Activated CD4-positive, alpha-beta T cell treated with anti-CD3 and anti-CD28 coated beads, Interleukin-2, amount 50 U/mL, for 4 hours (primary cell): ENCODE measurements at places on chromosomes 6 and 20.

DNA sequence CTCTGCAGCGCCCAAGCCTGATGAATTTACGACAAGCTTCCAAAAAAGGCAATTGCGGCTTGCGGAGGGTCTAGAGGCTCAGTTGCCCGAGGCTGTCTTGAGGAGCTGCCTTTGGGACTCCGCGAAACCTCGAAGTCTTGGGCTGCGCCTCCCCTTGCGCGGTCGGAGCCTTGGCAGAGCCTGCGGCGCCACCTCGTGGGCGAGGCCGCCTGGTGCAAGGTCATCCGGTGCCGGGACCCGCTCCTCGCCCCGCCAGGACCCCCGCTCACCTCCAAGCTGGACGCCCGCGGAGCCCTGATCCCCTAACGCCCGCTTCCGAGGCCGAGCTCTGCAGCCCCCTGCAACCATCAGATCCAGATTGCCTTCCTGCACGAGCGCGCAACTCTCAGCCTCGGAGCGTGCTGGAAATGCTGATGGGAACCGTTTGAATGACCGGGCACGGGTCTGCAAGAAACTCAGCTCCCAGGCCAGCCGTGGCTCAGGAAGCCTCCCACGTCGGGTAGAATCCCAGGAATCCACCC lies 14.9 kb upstream of the FAM210B start:
- DNase-seq: no peak

GRCh38 chr6:32117461-32117860 lies 8.3 kb upstream of the TNXB start:
- DNase-seq: no peak

DNA sequence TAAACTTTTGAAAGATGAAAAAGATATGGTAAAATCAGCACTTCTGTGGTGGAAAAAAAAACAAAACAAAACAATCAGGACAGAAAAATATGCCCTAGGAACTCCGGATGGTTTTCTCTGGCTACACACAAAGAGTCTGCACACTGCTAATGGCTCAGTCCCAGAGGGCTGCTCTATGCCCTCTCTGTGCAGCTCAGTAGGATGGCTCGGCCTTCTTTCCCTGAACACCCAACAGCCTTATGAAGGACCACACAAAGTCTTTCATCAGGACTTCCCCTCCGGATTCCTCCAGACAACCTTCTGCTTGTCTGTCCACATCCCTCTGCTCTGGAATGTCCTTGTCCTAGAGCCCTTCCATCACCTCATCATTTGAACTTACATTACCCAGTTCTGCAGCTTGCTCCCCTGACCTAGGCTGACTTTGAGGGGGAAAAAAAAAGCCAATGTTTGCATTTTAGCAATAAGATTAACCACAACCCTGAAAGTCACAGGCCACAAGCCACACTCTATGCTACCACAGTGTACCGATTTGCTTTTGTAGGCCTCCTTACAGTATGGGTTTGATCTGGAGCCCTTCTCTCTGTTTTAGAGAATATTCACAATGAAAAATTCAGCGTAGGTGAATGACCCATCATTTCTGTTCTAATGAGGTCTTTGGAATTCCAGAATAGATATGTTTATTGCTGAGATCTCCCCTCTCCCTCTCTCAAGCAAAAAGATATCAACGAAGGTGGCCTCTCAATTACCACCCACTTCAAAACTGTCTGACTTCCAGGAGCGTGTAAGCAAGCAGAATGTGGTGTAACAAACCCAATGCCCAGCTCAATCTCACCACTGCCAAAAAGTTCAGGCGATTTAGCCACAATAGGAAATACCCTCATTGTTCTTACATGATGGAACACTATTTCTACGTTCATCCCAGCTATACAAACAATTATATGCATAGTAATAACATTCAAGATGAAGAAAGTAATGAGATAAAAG lies 164.0 kb downstream of the GMDS start:
- DNase-seq: no peak

DNA sequence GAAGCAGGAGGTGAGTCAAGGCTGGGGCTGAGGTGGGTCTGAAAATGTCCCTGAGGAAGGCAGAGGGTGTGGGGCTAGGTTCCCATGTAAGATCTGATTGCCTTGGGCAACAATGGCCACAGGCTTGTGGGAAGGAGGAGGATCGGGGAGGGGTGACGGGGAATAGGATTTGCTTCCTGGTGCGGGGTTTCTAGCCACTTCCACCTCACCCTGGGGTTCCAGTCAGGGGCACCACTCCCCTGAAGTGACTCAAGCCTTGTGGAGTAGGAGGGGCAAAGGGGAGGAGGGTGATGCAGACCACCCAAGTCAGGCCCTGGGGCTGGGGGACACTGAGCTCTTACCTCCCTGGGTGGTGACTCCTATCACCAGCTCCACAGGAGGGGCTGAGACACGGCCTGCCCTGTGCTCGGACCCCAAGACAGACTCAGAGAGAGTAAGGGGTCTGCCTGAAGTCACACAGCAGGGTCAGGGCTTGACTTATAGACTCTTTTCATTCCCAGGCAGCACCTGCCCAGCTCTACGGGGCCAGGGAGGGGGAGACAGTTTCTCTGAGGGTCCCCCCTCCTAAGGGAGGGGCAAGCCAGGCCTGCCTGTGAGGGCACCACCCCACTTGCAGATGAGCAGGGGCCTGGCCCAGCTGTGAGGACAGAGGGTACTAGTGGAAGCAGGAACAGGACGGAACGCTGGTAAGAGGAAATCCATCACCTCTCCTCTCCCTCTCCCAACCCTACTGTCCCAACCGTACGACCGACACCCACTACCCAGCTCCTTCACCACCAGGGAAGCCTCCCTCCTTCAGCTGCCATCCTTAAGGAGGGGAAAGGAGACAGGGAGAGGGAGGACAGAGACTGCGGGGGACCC lies 12.4 kb upstream of the SPDEF start:
- DNase-seq: no peak

GRCh38 chr6:107866606-107867301 lies 42.6 kb upstream of the SCML4 start:
- DNase-seq: no peak

DNA sequence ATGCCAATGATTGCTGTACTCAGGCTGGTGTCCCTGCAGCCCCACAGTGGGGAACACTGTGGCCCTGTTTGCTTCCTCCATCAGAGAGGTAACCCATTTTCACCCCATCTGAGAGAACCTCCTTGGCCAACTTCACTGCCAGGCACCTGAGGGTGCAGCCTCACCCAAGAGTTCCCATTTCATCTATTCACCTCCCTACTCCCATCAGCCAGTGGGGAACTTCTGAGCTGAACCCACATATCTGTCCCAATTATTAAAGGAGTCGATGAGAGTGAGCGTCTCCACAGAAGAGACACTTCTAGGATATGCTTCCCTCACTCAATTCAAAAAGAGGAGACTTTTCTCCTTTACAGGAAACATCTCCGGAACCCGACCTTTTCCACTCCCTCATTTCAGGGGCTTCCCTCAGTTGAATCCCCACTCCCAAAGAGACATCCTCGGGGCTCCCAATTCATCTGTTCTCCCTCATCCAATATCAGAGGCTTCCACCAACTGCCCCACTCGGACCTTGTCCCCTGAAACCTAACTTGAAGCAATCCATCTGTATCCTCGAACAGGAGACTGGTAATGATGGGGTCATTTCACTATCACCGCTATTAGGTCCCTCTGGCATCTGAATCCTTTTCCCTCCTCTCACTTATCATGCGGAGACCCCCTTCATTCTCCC lies 988 bp downstream of the UBE2V1 start:
- no peak for DNase-seq

DNA sequence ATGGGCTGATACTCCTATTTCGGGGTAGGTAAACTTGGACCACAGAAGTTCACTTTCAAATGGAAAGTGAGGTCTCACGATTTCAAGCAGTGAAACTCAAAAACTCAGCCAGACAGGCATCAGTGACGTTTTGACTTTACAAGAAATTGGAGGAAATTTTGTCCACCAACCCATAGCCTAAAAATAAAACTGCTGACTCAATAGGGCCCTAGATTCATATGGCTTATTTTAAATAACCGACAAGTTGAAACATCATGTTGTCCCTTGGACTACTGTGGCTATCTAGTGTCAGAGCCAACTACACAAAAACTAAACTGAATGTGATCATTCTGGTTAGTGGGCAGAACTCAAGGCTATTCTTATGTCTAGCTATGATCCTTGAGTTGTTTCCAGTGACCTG lies 486.3 kb downstream of the GRIK2 start:
- no peak for DNase-seq

DNA sequence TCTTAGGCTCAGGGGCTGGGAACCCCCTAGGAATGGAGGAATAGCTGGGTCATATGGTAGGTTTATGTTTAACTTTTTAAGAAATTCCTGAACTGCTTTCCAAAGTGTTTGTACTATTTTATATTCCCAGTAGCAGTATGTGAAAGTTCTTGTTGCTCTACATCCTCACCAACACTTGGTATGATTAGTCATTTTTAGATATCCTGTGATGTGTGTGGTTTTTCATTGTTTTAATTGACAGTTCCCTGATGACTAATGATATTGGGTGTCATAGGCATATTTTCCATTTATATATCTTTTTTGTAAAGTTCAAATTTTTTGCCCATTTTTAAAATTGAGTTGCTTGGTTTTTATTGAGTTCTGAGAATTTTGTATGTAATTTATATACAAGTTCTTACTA lies 72.3 kb downstream of the SLC16A10 start:
- DNase-seq: no peak

DNA sequence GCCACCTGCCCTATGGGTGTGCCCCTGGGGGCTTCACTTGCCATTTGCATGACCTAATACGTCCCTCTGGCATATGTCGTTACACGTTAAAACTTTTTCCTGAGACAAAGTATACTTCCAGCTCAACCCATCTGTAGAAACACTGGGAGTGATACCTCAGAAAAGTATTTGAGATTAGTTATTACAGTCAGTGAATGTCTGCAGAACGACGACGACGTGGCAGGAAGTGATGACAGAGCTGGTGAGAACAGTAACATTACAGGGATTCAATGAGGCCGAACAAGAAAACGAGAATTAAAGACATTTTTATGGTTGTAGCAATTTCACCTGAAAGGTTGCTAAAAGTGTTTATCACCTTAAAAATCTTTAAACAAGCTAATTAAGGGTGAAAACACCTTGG lies 40.2 kb downstream of the SASH1 start:
- no peak for DNase-seq

DNA sequence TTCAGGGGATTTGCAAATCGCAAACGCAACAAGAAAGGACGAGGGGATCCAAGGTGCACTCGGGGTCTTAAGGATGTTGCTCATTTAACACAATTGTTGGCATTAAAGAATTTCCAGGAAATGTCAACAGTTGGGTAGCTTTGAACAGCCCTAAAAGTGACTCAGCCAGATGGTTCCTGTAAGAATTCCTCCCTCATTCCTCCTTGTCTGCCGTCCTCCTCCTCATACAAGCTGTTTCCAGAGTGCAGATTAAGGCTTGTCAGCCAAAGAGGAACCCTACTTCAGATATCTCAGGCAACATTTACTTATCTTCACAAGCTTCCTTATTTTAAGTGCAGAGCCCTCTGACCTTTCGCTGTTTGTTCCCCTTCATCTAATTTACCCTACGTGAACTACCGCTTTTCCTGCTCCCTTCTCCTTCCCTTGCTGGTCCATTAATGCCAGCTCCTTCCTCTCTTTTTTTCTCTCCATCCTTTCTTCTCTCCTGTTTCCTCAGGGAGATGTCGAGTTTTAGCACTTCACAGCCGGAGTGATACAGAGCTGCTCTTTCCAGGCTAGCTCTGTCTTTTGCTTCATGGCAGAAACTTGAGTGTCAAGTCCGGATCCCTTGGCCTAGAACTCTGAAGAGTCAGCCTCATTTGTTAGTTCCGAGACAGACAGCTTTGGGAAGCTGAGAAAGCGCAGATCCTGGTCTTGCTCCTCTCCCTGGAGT lies 26.1 kb upstream of the TBC1D7 start:
- DNase-seq: no peak

DNA sequence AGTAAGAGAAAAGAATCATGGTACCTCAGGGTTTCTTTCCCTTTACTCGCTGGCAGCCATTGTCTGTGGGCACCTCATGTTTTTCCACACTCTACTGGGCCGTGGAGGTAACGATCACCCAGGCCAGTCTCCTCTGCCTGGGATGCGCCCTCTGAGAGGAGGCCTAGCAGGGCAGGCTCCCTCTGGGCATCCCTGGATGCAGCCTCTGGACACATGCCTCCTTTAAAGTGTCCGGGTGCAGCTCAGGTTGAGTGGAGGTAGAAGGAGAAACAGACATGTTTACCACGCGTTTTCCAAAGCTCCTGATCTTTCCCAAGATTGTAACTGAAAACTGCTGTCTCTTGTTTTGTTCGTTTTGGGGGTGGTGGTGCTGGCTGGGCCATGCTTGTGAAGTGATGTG lies 13.8 kb upstream of the NPEPL1 start:
- DNase-seq: no peak

DNA sequence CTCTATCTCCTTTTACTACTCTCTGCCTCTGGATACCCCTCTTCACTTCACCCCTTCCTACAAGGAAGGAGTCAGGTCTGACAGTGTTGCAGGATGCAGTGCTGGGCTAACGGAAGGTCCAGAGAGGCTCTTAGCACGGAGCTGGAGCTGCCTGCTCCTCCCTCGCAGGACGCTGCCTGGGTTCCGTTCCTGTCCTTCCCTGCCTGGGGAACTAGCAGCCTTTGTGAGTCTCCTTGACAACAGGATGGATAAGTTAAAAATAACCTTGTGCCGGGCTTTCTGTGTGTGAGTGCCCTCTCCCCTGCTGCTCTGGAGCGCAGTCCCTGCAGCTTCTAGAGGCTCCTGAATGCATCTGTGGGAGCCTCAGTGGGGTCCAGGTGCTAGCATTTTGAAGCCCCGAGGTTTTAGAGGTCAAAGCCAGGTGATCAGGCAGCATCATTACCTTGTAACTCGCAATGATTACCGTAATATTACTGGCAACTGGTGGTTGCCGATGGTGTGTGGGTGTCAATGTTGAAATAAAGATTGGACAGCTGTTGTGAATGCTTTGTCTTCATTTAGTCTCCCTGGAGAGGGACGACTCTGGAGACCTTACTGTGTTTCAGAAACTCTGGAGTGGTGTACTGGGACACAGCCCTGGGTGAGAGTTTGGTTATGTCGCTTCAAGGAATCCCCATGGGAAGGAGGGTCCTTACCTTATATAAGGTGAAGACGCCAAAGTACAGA lies 44.4 kb downstream of the CDS2 start:
- DNase-seq: no peak
